ENCODE measurements at places on chromosomes 16 and 17.

DNA sequence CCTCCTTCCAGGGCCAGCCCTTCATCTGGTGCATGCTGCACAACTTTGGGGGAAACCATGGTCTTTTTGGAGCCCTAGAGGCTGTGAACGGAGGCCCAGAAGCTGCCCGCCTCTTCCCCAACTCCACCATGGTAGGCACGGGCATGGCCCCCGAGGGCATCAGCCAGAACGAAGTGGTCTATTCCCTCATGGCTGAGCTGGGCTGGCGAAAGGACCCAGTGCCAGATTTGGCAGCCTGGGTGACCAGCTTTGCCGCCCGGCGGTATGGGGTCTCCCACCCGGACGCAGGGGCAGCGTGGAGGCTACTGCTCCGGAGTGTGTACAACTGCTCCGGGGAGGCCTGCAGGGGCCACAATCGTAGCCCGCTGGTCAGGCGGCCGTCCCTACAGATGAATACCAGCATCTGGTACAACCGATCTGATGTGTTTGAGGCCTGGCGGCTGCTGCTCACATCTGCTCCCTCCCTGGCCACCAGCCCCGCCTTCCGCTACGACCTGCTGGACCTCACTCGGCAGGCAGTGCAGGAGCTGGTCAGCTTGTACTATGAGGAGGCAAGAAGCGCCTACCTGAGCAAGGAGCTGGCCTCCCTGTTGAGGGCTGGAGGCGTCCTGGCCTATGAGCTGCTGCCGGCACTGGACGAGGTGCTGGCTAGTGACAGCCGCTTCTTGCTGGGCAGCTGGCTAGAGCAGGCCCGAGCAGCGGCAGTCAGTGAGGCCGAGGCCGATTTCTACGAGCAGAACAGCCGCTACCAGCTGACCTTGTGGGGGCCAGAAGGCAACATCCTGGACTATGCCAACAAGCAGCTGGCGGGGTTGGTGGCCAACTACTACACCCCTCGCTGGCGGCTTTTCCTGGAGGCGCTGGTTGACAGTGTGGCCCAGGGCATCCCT, 7.4 kb downstream of the NAGLU start:
- no peak for DNase-seq

DNA sequence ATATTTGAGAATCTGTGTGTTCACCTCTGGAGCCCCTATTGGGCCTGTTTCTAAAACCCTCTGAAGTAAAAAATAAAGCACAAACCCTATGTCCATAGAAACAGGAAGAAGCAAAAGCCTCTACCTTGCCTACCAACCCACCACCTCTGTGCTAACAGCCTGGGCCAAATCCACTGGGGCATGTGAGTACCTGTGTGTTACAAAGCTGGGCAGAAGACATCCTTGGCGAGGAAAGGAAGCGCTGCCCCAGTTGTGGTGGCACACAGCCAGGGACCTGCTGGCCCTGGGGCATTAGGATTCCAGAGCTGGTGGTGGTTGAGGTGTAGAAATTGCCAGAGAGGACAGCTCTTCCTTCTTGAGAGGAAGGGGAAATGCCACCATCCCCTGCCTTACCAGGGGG, 30.0 kb downstream of the MYO18A start:
- DNase-seq = no peak

DNA sequence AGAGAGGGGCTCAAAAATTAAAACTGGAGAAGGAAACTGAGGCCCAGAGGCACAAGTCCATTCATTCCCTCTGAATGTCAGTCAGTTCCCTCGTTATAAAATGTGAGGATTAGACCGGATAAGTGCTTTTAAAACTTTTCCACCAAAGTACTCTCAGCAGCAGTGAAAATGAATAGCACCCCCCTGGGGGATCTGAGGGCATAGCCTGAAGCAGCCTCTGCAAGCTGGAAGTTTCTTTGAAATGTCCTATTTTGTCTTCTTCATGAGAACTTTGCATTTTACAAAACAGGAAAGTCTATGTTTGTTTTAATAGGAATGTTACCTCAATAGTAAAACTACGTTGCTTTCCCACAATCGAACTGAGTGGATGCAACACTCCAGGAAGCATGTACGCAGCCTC, 273.0 kb downstream of the CEP112 start:
- no peak for DNase-seq

DNA sequence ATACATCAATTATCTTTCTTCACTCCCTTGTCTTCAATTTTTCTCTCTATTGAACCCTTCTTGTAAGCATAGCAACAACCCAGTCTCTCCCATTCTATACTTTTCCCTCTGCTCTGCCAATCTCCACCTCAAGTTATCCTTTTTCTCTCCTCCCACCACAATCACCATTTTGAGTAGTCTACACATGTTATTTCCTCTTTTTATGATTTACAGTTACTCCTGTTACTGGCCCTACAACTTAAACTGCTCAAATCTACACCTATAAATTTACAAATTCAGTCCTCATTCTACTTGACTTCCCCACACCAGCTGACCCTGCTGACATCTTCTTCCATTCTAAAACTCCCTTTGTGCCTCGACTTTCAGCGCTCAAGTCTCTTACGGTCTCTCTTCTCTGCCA, 84.6 kb downstream of the SPAG9 start:
- no peak for DNase-seq

DNA sequence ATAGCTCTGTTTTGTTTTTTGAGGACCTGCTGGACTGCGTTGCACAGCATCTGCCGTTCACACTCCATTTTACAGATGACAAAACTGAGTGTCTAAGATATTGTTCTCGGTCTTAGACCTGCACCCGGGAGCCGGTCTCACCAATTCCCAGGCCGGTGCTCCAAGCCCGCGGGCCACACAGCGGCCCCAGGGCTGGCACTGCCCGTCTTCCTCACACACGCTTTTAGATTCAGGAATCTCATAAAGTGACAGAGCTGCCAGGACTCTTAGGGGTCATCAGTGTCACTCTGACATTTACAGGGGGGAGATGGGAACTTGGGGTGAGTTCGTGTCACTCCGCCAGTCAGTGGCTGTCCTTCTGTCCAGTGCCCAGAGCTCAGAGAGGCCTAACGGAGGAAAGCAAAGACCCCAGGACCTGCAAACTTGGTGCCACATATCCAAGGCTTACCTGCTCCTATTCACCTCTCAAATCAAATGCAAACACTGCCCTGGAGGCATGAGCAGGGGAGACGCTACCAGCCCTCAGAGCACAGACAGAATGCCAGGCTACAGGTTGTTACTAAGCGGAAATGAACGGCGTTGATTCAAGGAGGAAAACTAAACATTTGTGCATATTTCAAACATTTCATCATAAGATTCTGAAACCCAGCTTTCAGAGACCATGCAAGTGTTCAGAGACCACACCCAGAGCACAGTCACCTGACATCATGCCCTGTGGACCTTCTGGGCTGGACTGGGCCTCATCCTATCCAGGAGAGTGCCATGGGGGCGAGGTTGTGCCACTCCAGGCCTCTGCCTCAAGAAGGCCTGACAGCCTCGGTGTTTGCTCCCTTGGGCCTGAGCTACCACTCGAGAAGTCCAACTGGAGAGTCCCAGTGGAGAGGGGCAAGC, 29.5 kb downstream of the TNFRSF13B start:
- no peak for DNase-seq

GRCh38 chr17:57425903-57426880, 169.9 kb downstream of the MSI2 start:
- no peak for DNase-seq

GRCh38 chr17:50059256-50059655, 3.3 kb downstream of the ITGA3 start:
- DNase-seq = no peak

DNA sequence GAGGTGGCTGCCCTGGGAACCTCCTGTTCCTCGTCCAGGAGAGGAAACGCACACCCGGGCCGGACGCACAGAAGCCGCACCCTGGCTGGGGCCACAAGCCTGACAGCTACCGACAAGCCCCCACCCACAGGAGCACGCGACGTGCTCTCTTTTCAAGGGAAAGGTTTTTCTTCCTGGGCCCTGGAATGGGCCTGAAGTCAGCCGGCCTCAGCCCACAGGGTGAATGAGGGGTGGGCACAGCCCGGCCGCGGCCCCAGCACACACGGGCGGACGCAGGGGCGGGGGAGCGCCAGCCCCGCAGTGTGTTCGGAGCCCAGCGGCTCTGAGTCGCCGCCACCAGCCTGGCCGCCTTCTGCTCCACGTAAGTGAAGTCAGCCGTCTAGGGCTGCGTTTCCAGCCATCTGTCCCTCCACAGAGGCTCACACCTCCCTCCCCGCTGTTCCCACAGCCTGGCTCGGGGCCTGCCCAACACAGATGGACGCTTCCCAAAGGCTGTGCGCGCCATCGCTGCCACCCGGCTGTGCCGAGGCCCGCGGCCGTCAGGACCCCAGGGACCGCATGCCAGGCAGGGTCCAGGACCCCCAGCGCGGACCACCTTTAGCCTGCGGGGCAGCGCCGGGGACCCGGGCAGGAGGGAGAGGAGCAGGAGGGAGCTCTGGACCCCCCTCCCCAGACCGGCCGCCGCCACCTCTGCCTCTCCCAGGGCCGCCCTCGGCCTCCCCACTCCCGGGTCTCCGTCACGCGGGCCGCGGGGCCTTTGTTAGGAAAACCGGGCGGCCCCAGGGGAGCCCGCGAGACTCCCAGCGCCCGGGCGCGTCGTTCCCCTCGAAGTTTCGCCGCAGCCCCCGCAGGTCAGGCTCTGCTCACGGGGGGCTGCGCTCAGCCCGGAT, 36.8 kb downstream of the CBFA2T3 start:
- DNase-seq = no peak

DNA sequence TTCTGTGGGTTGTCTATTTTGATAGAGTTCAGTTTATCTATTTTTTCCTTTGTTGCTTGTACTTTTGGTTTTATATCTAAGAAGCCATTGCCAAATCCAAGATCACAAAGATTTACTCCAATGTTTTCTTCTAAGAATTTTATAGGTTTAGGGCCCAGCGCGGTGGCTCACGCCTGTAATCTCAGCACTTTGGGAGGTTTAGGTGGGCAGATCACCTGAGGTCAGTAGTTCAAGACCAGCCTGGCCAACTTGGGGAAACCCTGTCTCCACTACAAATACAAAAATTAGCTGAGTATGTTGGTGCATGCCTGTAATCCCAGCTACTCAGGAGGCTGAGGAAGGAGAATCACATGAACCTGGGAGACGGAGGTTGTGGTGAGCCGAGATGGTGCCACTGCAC, 13.7 kb upstream of the ITGA3 start:
- no peak for DNase-seq

- no peak for DNase-seq
Observed at GRCh38 chr17:81019563-81020442, 15.1 kb upstream of the BAIAP2 start.

GRCh38 chr16:87965417-87965816, 14.2 kb downstream of the BANP start:
- no peak for DNase-seq

DNA sequence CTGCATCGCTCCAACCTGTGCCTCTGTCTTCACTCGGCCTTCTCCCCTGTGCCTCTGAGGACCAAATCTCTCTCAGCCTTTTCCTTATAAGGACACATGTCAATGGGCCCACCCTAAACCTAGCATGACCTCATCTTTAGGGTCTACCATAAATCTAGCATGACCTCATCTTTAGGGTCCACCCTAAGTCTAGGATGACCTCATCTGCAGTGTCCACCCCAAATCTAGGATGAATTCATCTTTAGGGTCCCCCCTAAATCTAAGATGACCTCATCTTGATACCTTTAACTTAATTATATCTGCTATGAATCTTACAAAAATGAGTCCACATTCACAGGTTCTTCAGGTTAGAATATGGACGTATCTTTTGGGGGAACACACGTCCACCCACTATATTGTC, 131.1 kb upstream of the RPL38 start:
- no peak for DNase-seq

GRCh38 chr17:39799395-39799794, 61.7 kb downstream of the GRB7 start:
- no peak for DNase-seq

DNA sequence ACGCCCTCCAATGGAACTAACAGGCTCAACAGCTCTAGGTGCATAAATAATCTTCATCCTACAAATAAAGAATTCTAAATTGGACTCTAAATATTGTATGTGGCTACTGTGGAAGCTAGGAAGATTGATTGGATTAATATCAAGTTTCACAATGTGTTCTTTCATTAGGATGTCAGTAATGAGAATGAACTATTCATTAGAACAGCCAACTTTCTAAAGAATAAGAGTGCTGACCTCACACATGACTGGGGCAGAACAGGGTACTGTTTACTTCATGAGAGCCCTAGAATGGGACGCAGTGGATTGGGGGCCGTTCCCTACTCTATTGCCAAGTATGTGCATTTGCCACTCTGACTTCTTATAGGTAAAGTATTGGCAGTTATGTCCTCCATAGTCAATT, 528.2 kb upstream of the RBFOX1 start:
- no peak for DNase-seq

- DNase-seq = no peak
Observed at GRCh38 chr16:19436540-19436939, 18.9 kb downstream of the TMC5 start.
